HFFc6 (cell line): ENCODE measurements at places on chromosomes 1 and 21. TPM values are rescaled to one million over a fixed set of nuclear protein-coding genes. Genes with fewer than 3 reads are reported as not detected.

CELF3 gene
- total RNA-seq = not detected in 2 replicates

CCDC27 gene
- total RNA-seq = not detected in 3 replicates

PRAMEF18 gene
- total RNA-seq = not detected in 3 replicates

MYCBP gene
- 33.3 and 36.9 TPM in 2 replicates for total RNA-seq

LRRC7 gene
- total RNA-seq = 0.09 to 0.36 TPM (median 0.25 TPM) in 3 replicates

PLK3 gene
- total RNA-seq = 44.5 to 49.7 TPM (median 44.6 TPM) in 3 replicates

GNPAT gene
- total RNA-seq = 32.2 to 37.2 TPM (median 36.5 TPM) in 3 replicates

ERVH48-1 gene
- not detected in 2 replicates for total RNA-seq

FAM76A gene
- 7.0 and 7.7 TPM in 2 replicates for total RNA-seq

CELA3B gene
- not detected in 2 replicates for total RNA-seq

CELA3A gene
- not detected in 3 replicates for total RNA-seq

ZBTB7B gene
- total RNA-seq = 35.8 TPM in 2 replicates

THEM5 gene
- total RNA-seq = not detected in 2 replicates

UTS2 gene
- not detected in 3 replicates for total RNA-seq

SYPL2 gene
- total RNA-seq = 16.0 and 32.1 TPM in 2 replicates

GABPA gene
- total RNA-seq = 15.6 and 16.7 TPM in 2 replicates

CRNN gene
- not detected in 3 replicates for total RNA-seq

ADAMTS5 gene
- total RNA-seq = 5.5 and 12.1 TPM in 2 replicates

PRSS38 gene
- not detected in 3 replicates for total RNA-seq

DPYD gene
- total RNA-seq = 35.9 to 71.1 TPM (median 40.9 TPM) in 3 replicates

RIMKLA gene
- not detected in 3 replicates for total RNA-seq

ZNF683 gene
- total RNA-seq = not detected in 2 replicates

TRIM67 gene
- total RNA-seq = not detected in 3 replicates

ERRFI1 gene
- 18.7 to 23.3 TPM (median 22.8 TPM) in 3 replicates for total RNA-seq

LMX1A gene
- not detected in 3 replicates for total RNA-seq

EBNA1BP2 gene
- 97.8 to 121 TPM (median 116 TPM) in 3 replicates for total RNA-seq

CHIT1 gene
- not detected in 3 replicates for total RNA-seq

DMRTA2 gene
- not detected in 3 replicates for total RNA-seq

PTPRC gene
- 0.19 to 0.60 TPM (median 0.48 TPM) in 3 replicates for total RNA-seq
